CD4-positive, alpha-beta T cell treated with Interleukin-21 for 1 hour (primary cell): ENCODE measurements at places on chromosomes 7 and 10.

DNA sequence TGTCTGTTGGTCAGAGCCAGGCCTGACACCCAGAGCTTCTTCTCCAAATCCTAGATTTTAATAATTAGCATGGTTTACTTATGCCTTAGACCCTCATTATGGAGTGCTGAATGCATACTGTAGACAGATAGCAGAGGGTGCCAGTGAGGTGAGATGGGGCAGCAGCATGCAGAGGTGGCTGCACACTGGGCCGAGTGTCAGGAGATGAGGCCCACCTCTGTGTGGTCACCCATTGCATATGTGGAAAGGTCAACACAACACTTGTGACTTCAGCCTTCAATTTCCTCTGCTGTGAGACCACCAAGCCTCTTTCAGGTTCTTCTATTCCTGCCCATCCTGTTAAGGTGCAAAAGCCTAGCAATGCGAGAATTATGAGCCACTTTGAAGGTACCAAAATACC is 39.7 kb upstream of the NMT2 start:
- no peak for DNase-seq

GRCh38 chr7:47720141-47720906 is 138.4 kb upstream of the TNS3 start:
- DNase-seq = no peak

GRCh38 chr7:2084331-2084730 is 148.4 kb downstream of the MAD1L1 start:
- DNase-seq = no peak

- no peak for DNase-seq
Observed at GRCh38 chr10:94456942-94457341, 54.6 kb downstream of the TBC1D12 start.

DNA sequence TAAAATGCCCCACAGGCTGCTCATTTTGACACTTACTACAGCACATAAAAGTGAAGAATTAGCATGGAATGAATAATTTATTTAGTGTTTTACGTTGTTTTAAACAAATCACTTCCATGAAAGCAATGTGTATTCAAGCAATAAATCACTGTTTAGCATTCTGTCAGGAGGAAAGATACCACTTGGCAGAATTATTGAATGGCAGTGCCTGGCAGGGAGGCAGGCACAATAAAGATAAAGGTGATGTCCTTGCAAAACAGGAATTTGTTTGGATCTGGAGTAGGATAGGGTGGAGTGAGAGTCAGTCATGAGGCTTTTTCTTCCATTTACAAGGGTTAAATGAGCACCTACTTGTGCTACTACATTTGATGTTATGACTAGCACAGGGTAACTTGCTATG is 190.8 kb downstream of the SORCS1 start:
- no peak for DNase-seq

- no peak for DNase-seq
Observed at GRCh38 chr10:88108115-88108610, 244.7 kb downstream of the PTEN start.

DNA sequence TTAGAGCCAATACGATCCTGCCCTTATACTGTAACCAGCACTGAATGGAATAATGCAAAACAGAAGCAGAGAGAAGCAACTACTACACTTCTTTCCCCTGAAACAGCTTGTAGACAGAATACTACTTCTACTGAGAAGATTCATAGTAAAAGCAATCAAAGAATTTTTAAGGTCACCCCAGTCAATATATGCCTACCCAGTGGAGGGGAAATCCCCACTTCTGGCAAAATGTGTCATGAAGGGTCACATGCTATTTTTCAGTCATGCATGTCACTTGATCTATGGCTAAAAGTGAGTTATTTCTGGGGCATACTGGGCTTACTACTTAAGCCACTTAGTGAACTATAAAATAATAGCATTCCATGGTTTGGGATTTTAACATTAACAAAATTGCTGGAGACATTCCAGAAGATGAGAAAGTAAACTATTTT is 25.6 kb downstream of the IRF5 start:
- peak; percentile 10 for DNase-seq

GRCh38 chr7:126996659-126997058 is 256.1 kb downstream of the GRM8 start:
- DNase-seq = no peak

GRCh38 chr7:88233828-88234227 is 14.0 kb upstream of the SRI start:
- DNase-seq = no peak

GRCh38 chr7:127976738-127977120 is 54.5 kb downstream of the LRRC4 start:
- DNase-seq = no peak

GRCh38 chr7:74180866-74181265 is 6.7 kb downstream of the EIF4H start:
- DNase-seq = no peak

GRCh38 chr7:21253740-21254687 is 173.9 kb upstream of the SP4 start:
- peak; percentile 37 for DNase-seq

DNA sequence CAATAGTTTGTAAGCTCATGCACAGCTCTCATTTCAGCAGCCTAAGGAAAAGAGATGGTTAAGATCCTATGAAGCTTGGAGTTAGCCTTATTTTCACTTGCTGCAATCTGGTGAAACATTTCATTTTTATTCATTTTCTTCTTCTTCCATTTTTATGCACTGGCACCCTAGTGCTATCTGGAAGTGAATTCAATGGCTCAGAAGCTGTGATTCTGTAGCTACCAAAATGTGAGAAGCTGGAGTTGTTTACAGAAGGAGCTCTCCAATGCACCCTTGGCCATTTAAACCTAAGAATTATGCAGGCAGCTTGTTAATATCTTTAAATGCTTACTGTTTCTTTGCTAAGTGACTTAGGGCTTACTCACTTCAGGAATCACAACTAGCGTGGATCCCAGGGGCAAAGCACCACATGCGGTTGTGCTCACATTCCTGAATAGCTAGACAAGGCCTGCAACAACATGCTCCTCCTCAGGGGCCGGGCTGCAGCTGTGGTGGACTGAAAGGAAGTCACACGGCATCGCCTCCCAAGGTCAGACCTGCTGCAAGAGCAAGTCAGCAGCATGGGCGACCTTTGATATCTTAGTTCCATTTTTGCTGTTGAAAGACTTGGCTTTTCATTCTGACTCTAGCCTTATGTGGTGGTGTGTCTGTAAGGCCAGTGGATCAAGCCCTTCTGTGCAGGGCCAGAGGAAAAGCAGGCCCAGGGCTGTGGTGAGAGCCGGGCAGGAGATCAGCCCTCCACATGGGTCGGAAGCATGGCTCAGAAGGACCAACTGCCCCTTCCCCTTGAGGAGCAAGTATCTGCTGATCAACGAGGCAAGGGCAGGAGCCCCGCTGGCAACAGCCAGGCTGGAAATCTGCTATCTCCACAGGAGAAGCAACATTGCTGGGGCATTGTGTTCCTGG is 91.9 kb upstream of the MBL2 start:
- no peak for DNase-seq

GRCh38 chr7:141860207-141860606 is 18.9 kb upstream of the PRSS37 start:
- DNase-seq = no peak

DNA sequence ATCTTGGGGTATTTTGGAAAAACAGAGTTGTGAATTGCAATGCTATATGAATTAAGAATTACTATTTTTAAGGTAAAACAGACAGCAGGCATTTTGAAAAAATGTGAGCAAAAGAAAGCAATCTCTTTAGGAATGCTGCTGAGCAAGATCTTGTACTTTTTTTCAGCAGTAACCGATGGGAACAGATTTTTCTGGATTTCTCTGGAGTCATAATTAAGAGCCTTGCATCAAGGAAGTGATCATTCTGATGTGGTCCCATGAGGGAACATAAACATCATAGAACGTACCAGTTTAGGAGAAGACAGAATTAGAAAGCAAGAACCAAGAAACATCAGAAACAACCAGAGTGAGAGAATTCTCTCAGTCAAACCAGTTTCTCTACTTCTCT is 157.0 kb upstream of the AGR3 start:
- no peak for DNase-seq

DNA sequence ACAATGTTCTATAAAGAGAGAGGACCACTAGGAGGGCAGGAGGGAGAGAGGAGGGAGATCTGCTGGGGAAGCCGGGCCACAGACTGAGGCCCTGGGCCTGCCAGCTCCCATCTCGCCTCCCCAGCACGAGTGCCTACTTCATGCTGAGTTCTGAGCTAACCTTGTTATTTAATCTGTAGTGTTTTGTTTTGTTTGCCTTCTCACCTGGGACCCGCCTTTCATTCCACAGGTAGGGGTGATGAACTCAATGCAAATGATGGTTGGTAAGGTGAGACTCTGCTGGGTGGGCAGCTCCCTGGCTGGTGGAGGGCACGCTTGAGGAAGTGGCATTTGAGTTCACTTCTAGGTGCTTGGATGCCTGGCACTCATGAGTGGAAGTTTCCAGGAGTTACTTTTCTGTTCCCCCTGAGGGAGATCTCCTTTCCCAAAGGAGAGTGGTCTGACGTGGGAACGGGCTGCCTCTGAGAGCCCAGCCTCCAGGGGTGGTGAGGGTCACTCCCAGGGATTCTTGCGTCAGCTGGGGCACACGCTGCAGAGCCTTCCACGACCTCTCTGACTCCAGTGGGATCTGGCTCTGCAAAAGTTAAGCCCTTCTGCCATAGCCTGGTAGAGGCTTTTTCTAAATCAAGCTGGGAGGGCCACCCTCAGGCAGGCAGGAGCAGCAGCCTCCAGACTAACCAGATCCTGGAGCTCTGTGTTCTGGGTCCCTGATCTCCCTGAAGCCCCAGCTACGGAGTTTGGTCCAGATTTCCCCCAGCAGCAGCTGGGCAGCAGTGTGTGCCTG is 22.4 kb downstream of the UBTD1 start:
- DNase-seq = no peak

DNA sequence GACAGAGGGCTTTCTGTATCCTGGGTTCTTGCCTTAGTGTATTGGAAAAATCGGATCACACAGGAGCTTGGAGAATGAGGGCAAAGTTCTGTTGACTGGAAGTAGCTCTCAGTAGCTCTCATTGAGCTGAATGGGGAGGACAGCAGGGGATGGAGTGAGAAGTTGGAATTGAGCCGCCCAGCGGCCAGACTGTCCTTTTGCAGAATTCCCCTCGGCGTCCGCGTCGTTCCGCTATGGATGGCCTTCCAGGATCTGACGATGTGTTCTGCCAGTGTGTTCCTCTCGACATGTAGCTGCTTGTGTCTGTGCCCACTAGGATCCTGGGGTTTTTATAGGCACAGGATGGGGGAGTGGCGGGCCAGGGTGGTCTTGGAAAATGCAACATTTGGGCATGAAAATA is 351.8 kb upstream of the SEMA3A start:
- no peak for DNase-seq

DNA sequence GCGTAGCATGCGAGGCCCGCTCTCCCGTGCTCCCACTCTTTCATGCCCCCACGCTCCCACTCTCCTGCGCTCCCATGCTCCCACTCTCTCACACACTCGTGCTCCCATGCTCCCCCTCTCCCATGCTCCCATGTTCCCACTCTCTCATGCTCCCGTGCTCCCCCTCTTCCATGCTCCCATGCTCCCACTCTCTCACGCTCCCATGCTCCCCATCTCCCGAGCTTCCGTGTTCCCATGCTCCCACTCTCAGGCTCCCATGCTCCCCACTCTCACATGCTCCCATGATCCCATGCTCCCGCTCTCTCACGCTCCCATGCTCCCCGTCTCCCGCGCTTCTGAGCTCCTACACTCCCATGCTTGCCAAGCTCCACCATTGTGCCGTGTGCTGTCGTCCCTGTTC is 84.4 kb upstream of the ANLN start:
- no peak for DNase-seq

DNA sequence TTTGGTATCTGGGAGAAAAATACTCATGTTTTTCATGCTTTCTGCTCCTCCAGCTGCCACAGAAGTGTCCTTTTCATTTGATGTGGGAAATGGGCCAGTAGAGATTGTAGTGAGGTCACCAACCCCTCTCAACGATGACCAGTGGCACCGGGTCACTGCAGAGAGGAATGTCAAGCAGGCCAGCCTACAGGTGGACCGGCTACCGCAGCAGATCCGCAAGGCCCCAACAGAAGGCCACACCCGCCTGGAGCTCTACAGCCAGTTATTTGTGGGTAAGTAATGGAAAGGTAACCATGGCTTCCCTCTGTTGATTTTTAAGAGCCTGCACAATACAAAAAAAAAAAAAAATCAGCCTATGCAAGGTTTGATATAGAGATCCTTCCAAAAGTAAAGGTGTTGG is 443.1 kb upstream of the C7orf33 start:
- DNase-seq = no peak

DNA sequence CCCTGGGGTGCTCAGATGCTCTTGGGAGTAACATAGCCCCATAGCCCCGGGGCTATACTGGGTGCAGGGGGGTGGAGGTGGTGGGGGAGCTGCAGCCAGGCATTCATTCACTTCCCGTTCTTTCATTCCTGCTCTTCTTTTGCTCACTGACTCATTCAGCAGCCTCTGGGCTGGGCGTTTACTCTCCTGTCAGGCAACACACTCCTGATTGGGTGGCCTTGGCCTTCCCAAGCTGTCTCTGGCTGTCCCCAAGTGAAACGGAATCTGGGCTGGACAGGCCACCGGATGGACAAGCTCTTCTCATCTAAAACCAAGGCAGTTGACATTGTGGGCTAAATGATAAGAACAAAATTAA is 34.6 kb downstream of the CHST3 start:
- DNase-seq = no peak

DNA sequence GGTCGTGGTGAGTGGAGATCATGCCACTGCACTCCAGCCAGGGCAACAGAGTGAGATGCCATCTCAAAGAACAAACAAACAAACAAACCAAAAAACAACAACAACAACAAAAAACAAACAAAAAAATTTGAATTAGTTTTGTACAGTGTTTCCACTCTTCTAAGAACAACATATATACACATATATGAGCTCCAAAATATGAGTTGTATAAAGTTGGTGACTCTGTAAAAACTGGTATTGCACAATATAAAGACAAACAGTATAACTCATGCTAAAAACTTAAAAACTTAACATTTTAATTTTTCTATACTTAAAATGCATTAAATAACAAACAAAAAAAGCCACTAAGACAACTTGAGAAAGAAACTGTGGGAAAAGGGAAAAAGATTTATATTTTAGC is 46.0 kb downstream of the AKR1B15 start:
- no peak for DNase-seq

GRCh38 chr10:61669849-61670248 is 7.1 kb downstream of the CABCOCO1 start:
- DNase-seq = no peak

DNA sequence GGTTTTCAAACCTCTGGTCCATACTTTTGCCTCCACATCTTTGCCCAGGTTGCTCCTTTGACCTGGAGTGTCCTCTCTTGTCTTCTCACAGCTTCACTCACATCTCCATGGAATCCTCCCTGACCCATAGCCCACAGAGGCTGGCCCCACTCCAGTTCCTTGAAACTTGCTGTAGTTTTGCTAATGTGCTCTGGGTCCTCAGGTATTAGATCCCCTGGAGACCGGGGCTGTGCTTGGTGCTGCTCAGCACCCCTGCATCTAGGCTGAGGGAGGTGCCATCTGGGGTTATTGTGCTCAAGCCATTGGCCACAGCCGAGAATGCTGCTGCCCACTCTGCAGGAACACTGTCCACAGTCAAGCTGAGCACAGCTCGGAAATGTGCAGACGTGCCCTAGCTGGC is 16.5 kb downstream of the KNDC1 start:
- DNase-seq = no peak

- no peak for DNase-seq
Observed at GRCh38 chr10:62735464-62736167, 68.9 kb upstream of the ADO start.

GRCh38 chr10:129509835-129510234 is 42.8 kb downstream of the MGMT start:
- no peak for DNase-seq

- peak; percentile 15 for DNase-seq
Observed at GRCh38 chr10:113953505-113954272, 90.0 kb upstream of the ADRB1 start.

GRCh38 chr7:34747867-34748727 is 90.1 kb downstream of the NPSR1 start:
- DNase-seq = no peak
